Erythroblast (primary cell): ENCODE measurements at places on chromosomes 16 and 17.

- DNase-seq, result no peak
Measured at GRCh38 chr16:10080051-10080772, 102.0 kb downstream of the GRIN2A start.

DNA sequence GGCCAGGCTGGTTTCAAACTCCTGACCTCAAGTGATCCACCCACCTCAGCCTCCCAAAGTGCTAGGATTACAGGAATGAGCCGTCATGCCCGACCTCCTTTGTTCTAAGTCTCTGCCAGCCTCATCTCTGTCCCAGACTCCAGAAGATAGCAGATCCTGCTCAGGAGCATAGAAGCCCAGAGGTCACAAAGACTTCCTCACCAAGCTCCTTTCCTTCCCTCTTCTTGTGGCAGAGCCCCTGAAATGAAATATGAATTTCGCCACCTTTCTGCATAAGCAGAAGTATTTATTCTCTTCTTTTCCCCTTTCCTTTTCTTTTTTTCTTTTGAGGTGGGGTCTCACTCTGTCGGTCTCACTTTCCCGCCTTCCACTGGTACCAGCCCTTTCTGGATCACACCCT is 11.5 kb upstream of the PIPOX start:
- DNase-seq, result no peak

- DNase-seq, result peak; percentile 16
Measured at GRCh38 chr17:39863918-39864746, at the start of gene IKZF3. Gene IKZF3, minus strand, starts transcription at chr17:39864312. Its CDS starts 186 bp downstream, at chr17:39864126.

DNA sequence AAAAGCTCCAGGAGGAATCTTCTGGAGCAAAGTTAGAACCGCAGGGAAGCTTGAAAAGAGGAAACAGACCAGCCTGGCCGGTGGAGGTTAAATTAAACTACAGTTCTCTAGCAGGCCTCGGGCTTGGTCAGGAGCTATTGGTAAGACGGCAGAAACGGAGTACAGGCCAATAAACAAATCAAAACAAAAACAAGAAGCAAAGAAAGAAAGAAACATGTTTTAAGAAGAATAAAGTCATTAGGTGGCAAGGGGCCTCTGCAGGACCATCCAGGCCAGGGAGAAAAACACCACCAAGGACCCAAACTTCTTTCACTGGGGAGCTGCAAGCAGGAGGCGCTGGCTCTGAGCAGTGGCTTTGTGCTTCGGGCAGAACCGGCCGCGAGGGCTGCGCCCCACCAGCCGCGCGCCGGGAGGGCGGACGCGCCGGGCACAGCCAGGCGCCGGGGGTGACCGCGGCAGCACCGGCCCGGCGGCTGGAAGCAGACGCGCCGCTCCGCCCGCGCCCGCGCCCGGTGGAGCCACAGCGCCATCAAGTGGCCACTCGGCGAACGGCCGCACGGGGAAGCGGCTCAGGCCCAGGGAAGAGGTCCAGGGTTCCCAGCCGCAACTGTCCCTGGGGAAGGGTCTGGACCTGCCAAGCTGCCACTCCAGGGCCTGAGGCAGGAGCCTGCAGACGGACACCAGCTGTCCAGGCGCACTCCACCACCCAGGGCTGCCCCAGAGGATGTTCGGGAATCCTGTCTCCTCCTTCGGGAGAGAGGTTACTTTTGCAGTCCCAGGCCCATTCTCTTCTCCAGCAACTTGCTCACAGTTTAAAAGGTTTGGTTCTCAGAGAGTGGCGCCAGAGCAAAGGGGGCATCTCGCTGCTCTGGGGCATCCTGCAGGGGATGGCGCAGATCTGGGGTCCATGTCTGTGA is 419.4 kb downstream of the SOX9 start:
- DNase-seq, result peak; percentile 50

- DNase-seq, result no peak
Measured at GRCh38 chr17:67443931-67444595, 67.0 kb downstream of the PITPNC1 start.

DNA sequence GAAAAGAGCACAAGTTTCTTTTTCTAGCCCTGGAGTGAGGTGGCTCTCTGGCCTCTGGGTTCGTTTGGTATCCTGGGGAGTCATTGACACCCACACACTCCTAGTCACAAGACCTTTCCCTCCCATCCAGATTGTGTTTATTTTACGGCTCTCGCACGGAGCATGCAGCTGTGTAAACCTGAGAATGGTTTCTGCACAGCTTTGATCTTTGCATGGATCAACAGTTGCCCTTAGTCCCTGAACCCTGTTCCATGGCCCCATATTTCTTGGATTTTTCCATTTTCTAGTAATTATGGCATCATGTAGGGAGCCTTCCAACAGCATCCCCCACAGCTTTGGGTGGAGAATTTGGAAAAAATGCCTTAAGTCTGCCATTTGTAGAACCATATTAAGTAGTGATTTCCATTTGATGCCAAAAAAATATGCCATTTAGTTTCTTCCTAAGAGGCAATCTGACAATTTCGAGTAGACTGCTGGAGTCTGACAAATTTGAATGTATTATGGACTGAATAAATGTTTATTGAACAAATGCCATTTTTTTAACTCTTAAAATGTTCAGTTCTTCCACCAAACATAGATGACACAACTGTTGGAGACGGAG is 197.7 kb downstream of the WWOX start:
- no peak for DNase-seq

DNA sequence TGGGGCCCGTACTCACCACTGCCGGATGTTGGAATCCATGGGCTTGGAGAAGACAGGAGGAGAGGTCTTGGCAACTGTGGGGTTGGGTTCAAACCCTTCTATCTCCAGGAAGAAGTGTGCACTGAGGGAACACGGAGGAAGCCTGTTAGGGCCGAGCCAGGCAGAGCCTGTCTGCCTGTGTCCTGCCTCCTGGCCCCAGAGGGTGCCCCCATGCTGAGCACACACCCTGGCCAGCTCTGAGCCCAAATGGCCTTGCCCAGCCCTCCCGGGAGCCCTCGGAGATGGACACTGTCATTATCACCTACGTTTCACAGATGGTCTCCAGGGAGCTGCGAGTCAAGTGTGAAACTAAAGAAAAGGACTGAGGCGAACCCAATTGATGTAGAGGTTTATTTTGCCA is 12.5 kb downstream of the TRPV3 start:
- DNase-seq, result no peak
